ENCODE measurements at places on chromosomes 2 and 18.

GRCh38 chr2:50922506-50922905 lies 109.4 kb downstream of the NRXN1 start:
- no peak for DNase-seq

GRCh38 chr18:71899707-71900472 lies 644.3 kb downstream of the CBLN2 start:
- DNase-seq = no peak

DNA sequence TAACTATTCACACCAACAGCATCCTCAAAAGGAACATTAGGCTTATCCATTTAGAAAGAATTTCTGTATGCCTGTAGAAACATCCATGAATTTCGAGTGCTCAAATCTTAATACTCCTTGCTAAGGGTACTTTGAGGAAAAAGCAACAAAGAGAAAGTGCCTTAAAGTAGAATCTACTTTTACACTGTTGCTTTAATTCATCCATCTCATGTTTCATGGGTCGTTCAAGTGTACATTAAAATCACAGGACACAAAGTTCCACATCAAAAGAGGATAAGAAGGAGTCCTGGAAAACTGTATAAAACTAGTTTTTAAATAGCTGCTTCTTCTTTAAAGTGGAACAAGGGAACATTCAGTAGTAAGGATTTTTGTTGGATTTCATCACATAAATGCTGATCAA lies 54.5 kb downstream of the LRP1B start:
- DNase-seq = no peak

DNA sequence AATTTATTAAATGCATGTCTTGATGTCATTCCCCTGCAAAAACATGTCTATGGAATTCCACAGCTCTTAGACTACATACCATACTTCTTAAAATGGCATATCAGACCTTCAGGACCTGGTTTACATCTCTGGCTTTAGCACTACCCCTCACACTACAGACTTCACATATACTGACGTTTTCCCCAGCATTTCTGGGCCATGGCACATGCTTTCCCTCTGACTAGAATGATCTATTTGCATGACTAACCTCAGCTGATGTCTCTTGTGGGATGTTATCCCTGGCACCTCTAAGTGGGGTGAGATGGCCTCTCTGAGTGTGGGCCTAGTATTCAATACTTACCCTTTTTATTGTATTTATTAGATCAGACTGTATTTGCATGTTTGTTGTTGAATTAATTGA lies 381.6 kb downstream of the ERBB4 start:
- DNase-seq = no peak

- DNase-seq = no peak
These were observed 21.8 kb downstream of the HSPD1 start for GRCh38 chr2:197477797-197478196.

DNA sequence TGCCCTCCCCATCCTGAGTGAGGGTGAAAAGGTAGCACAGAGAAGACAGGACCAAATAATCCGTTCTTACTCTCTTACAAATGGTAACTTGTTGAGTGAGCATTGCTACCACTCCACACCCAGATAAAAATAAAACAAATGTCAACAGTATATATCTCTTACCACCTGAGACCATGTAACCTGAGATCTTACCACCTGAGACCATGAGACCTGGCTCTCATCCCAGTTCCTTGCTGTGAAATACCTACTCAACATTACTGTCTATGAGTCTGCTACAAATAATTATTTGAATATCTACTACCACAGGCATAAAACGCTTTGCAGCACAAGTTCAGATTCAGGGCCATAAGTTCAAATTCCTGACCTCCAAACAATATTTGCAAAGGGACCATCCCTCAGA lies 234.7 kb downstream of the C1D start:
- DNase-seq = no peak

- DNase-seq = no peak
These were observed at the start of gene LDLRAD4 for GRCh38 chr18:13218368-13218991. LDLRAD4 (plus strand) TSS chr18:13218760.

DNA sequence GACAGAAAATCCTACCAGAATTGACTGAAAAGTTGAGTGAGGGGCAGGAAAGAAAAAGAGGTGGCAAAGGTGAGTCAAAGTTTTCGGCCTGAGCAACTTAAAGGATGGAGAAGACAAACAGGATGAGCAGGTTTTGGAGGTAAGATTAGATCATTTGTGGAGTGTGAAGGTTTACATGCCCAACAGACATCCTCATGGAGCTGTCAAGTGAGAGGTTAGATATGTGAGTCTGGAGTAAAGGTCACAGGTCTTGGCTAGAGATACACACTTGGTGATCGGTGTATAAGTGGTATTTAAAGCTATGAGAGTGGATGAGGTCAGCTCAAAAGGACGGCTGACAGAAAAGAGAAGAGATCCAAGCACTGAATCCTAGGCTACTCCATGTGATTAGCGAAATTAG lies 11.1 kb upstream of the MYL12A start:
- no peak for DNase-seq

GRCh38 chr2:43327119-43327518 lies 100.7 kb upstream of the ZFP36L2 start:
- no peak for DNase-seq

- no peak for DNase-seq
These were observed 5.7 kb downstream of the PSME4 start for GRCh38 chr2:53964987-53965687.

- DNase-seq = no peak
These were observed 427.9 kb upstream of the CDH7 start for GRCh38 chr18:65322895-65323294.

- no peak for DNase-seq
These were observed 20.0 kb downstream of the TRIP12 start for GRCh38 chr2:229901819-229902218.

GRCh38 chr18:79208906-79209305 lies 139.7 kb downstream of the ATP9B start:
- no peak for DNase-seq

- DNase-seq = no peak
These were observed 112.6 kb upstream of the PXDN start for GRCh38 chr2:1856922-1857321.

GRCh38 chr2:162177301-162177700 lies 25.3 kb upstream of the GCG start:
- no peak for DNase-seq

- no peak for DNase-seq
These were observed 122.4 kb downstream of the LNPK start for GRCh38 chr2:175879679-175880078.

DNA sequence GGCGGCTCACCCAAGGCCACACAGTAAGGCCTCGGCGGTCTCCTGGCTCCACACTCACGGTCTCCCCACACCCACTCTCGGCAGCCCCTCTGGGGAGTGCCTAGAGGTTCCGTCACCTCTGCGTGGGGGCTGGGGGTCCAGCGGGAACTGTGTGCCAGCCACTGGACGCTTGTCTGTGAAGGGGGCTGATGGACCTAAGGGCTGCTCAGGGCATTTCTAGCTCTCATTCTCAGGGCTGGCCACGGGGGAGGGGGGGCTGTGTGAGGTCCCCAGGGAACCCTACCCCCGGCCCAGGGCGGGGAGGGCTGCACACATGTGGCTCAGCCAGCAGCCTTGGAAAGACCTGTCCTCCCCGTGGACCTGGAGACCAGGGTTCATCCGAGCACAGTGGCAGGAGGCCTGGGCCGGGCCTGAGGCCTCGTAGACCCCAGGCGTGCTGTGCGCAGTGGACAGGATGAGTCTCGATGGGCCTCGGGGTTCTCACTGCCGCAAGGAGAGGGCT lies 27.1 kb upstream of the ODC1 start:
- no peak for DNase-seq

DNA sequence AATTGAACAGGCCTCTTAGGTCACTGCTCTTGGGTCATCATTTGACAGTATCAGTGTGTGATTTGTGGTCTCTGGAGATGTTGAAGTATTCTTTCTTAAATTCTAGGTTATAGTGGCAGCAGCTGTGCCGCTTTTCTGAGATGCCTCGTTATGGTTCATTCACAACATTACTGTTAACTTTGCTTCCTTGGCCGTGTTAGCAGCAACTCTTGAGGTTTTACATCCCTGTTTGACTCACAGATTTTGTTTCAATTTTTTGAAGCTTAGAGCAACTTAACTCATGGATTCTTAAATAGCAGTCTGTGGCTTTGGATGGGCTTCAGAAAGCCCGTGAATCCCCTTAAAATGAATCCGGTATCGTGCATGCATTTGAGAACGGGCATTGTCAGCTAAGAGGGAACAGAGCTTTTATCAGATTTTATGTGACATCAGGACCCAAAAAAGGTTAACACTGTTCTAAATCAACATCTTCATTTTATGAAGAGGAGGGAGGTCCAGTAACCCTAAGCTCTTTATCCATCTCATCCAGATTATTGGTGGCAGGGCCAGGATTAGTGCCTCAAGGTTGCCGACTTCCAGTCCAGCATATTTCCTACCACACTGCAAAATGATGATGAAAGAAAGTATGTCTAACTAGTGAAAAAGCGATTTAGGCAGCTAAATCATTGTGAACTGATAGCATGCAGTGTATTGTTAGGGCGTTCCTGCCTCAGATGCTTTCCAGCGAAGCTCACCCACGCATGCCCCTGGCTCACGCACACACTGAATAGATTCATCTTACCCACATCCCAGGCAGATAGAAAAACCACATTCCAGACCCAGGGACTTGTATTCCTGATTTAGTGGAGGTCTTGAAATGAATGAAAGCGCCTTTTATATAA lies 5.1 kb downstream of the TRIB2 start:
- no peak for DNase-seq

- DNase-seq = no peak
These were observed 234.8 kb upstream of the SMAD2 start for GRCh38 chr18:48165111-48165866.

- no peak for DNase-seq
These were observed 9.3 kb downstream of the KCNIP3 start for GRCh38 chr2:95306336-95306895.

DNA sequence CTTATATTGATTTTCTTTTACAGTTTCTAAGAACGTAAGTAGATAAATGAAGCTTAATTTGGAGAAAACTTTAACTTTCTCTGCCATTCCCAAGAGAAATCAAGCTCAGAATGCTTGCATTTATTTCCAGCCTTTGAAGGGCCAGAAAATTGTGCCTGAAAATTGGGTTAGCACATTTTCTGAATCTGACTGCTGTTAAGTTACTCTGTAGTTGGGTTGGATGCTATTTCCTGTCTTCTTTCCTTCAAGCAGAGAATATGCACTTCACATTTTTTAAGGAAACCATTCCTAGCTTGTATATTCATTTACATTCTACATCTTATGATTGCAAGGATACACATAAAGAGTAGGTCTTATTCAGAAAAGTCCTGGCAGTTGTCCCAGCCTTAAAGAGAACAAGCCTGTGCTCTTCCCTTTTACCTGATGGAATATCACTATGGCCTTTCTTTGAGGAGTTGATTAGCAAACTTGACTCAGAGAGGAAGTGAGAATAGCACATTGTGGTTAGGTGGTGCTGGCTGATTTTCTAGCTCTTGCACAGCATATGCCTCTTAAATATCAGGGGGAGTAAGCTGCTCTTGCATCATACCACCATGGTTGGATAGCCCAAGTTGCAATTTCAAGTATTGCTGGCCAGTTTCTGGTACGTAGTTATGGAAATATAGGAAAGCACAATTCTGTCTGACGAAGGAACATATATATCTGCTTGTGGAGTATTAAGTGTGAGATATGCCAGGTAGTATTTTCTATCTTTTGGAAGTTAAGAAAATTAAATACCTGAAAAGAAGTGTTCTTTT lies 133.7 kb downstream of the COMMD1 start:
- peak; percentile 4 for DNase-seq

- no peak for DNase-seq
These were observed 129.7 kb upstream of the SIX2 start for GRCh38 chr2:45138904-45139303.

DNA sequence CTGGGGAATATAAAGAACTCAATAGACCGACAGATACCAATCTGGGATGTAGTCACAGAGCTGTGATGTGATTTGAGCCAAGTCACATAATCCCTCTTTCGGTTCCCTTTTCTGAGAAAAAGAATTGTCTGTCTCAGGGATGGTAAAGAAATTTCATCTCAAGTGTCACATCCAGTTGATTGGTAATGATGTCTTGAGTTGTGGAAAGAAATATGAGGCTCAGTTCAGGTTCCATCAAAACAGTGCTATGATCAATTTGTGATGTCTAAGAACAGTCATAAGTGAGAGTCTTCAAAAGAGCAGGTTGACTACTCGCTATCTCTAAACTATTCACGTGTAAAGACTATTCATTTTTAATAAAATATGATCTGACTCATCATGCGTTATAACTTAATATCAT lies 223.3 kb downstream of the METTL4 start:
- no peak for DNase-seq

GRCh38 chr18:43620936-43621335 lies 343.6 kb upstream of the SYT4 start:
- peak; percentile 2 for DNase-seq

- no peak for DNase-seq
These were observed 76.5 kb upstream of the DLX2 start for GRCh38 chr2:172179045-172179701.

DNA sequence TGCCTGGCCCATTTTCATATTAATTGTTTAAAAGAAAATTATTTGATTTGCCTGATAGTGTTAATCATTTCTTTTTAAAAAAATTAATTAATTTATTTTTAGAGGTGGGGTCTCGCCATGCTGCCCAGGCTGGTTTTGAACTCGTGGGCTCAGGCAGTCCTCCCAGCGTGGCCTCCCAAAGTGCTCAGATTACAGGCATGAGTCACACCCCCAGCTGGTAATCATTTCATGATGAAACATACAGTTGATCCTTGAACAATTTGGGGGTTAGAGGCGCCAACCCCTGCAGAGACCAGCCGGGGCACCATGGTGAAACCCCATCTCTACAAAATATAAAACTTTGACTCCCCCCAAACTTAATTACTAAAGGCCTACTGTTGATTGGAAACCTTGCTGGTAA lies 7.9 kb downstream of the GPN1 start:
- no peak for DNase-seq

GRCh38 chr18:49030138-49030537 lies 79.4 kb upstream of the SMAD7 start:
- no peak for DNase-seq

- DNase-seq = no peak
These were observed 349.7 kb upstream of the GALNT5 start for GRCh38 chr2:156907806-156908205.
